Breast epithelium (tissue), 4 donors: ENCODE measurements at places on chromosomes 7 and 10. TPM values are rescaled to one million over a fixed set of nuclear protein-coding genes. Genes with fewer than 3 reads are reported as not detected.
A peak's percentile ranks its signal among the peaks of the same experiment; 100 is the strongest.

SUFU gene
- total RNA-seq: 9.1 TPM

DNA sequence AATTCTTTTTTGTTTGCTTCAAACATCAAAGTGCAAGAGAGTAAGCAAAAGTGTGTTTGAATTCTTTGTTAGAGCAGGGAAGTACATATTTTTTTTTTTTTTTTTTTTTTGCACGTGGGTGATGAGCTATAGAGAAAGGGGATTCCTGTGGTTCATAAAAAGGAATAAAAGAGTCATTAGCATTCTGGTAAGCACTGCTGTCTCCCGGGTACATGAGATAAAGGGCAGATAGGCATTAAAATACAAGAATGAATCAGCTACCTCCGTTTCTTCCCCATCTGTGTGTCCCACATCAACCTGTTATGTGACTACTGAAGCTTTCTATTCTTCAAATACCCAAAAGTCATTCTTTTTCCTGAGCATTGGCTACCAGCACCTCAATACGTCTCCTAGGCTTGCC, 102.4 kb upstream of the SEMA3D start:
- no peaks in the 10 kb centered on the region for H3K27me3 ChIP-seq
- H3K4me3 ChIP-seq: no peak overlapping the region
- DNase-seq: no peak
- H3K4me1 ChIP-seq: no peaks in the 10 kb centered on the region

DNA sequence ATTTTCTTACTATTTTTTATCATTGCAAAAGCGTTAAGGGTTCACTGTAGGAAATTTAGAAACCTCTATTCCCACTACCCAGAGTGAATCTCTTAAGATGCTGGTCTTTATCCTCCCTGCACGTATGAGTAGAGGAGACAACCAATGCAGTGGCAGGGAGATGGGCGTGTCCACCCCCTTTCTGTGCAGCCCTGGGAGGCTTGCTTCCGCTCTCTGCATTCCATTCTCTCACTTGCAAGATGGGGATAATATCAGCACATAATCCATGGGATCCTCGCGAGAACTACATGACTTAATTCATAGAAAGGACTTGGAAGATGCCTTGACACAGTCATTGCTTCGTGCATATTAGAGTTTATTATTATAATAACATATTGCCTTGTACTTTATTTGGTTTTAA, 196.2 kb downstream of the KLF6 start:
- H3K27me3 ChIP-seq: no peaks in the 10 kb centered on the region
- DNase-seq: no peak
- H3K36me3 ChIP-seq: no peaks in the 10 kb centered on the region
- no peaks in the 10 kb centered on the region for H3K4me1 ChIP-seq
- no peak overlapping the region for H3K27ac ChIP-seq

PRPS1L1 gene
- not detected for total RNA-seq

DNA sequence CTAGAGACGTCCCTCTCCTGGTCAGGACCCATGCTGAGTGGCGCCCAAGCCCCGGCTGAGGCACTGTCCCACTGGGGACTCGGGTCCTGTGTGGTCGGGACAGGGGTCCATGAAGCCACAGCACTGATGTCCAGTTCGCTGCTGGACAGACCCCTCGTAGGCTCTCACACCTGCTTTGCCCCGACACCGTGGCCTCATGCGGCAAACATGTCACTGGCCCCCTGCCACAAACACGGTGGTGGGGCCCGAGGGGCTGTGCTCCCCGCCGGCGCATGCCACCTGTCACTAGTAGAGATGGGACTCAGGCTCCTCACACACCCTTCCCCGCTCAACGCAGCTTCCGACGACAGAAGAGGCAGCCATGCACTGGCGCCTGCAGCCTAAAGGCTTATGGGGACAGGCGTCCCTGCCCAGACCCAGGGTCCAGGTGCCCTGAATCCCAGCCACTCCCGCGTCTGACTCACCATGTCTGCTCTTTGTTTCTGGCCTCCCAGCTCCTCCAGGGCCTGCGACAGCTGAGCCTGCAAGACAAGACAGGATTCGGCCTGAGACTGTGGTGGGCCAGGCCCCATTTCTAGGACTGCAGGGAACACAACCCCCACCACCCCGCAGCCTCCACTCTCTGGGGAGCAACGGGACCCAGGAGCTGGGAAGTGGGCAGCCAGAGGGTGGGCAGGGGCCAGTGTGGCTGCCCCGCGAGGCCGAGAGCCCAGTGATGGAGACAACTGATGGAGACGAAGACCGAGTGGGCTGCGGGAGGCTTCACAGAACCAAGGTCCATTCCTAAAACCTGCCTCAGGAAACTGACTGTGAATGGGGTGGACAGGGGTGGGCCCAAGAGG, 230.9 kb downstream of the MAD1L1 start:
- H3K4me1 ChIP-seq: no peaks in the 10 kb centered on the region
- H3K36me3 ChIP-seq: no peaks in the 10 kb centered on the region
- no peak overlapping the region for H3K4me3 ChIP-seq
- H3K27me3 ChIP-seq: no peaks in the 10 kb centered on the region

EPDR1 gene
- total RNA-seq: 37.8 TPM

DNA sequence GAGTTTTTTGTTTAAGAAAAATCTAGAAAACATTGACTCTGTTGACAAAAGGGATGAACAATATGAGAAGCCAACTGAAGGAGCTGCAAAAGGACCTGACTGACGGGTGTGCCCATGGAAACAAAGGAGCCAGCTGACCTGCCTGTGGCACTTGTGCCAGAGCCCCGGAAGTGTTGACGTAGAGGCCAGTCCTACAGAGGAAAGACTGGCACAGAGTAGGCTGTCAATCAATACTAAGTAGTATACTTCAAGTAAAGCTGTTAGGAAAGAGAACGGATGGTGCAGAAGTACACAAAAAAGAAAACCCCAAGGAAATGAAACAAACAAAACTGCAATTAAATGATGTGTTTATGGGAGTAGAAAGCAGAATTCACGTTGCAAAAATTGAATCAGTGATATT, 19.0 kb upstream of the ABI1 start:
- DNase-seq: peak; percentile 60
- H3K27ac ChIP-seq: no peak overlapping the region
- no peak overlapping the region for H3K4me3 ChIP-seq
- H3K27me3 ChIP-seq: peaks cover 6% of the 10 kb centered on the region
- no peaks in the 10 kb centered on the region for H3K36me3 ChIP-seq

CASP7 gene
- total RNA-seq: 27.2 TPM

- no peak for DNase-seq
- no peak overlapping the region for H3K4me3 ChIP-seq
- no peaks in the 10 kb centered on the region for H3K27me3 ChIP-seq
- no peak overlapping the region for H3K27ac ChIP-seq
Observed at GRCh38 chr10:44703241-44704155, 207.6 kb upstream of the TMEM72 start.

DNA sequence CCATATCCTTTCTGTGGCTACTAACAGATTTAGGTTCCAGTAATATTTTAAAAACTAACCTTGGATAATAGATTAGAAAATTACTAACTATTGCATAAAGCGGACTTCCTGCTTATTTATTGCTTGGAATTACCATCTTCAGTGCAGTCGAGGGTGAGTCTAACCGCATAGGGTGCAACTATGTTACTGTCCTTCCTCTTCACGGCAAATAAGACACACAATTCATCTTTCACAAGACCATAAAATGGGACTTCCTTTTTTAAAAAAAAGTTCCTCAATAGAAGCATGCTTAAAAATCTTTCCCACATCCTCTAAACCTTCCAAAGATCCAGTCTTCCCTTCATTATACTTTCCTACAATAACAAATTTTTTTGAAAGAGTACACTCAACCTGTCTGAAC, 2.1 kb downstream of the SLC25A40 start:
- DNase-seq: no peak
- peaks cover 10% of the 10 kb centered on the region for H3K4me1 ChIP-seq
- no peaks in the 10 kb centered on the region for H3K27me3 ChIP-seq
- no peak overlapping the region for H3K4me3 ChIP-seq
- H3K36me3 ChIP-seq: no peaks in the 10 kb centered on the region

- no peaks in the 10 kb centered on the region for H3K4me1 ChIP-seq
- no peak overlapping the region for H3K4me3 ChIP-seq
- no peaks in the 10 kb centered on the region for H3K27me3 ChIP-seq
- DNase-seq: no peak
Observed at GRCh38 chr10:50946991-50947781, 61.8 kb upstream of the A1CF start.

NKX1-2 gene
- total RNA-seq: 0.33 TPM

- DNase-seq: peak; percentile 72
- no peak overlapping the region for H3K4me3 ChIP-seq
- H3K27ac ChIP-seq: peak overlapping the region; percentile 72
- H3K36me3 ChIP-seq: no peaks in the 10 kb centered on the region
Observed at GRCh38 chr7:44072364-44073231, 7.2 kb upstream of the PGAM2 start.

- DNase-seq: peak; percentile 83
- no peak overlapping the region for H3K4me3 ChIP-seq
- no peaks in the 10 kb centered on the region for H3K36me3 ChIP-seq
Observed at GRCh38 chr7:7099584-7100014, 82.7 kb upstream of the C1GALT1 start.

AMPH gene
- 5.0 TPM for total RNA-seq

DNA sequence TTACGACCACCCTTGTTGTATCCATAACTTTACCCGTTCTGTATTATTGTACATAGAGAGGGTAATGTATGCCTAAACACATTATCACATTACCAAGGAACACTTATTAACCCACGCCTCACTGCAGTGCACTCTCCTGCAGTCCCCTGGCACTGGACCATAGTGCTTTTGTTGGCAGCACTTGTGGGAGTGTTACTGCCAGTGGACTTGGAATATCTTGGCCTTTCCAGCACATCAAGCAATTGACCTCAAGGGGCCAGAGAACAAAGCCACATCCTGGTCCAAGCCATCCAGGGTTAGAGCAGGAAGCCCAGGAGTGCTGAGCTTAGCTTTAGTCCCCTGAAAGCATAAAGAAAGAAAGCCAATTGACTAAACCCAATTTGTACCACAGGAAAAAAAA, 304.2 kb downstream of the PCDH15 start:
- no peak for DNase-seq
- H3K36me3 ChIP-seq: no peaks in the 10 kb centered on the region
- no peak overlapping the region for H3K4me3 ChIP-seq
- H3K27ac ChIP-seq: no peak overlapping the region

DNA sequence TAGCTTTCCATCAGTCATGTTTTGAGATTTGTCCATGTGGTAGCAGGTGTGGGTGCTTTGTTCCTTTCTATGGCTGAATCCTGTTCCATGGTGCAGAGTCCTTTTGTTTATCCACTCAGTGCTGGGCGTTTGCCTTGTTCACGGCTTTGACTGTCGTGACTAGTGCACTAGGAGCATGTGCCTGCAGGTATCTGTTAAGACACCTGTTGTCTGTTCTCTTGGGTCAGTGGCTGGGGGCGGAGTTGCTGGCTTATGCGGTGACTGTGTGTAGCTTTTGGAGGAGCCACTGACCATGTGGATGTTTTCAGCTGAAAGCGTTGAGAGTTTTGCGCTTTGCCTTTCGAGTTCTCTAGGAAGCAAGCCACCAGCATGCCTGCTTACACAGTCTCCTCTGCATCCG, 573.1 kb upstream of the FOXK1 start:
- H3K4me3 ChIP-seq: no peak overlapping the region
- no peak for DNase-seq
- no peak overlapping the region for H3K27ac ChIP-seq
- no peaks in the 10 kb centered on the region for H3K36me3 ChIP-seq
- H3K4me1 ChIP-seq: no peaks in the 10 kb centered on the region

GRCh38 chr7:116726713-116727431, 54.9 kb downstream of the MET start:
- H3K36me3 ChIP-seq: no peaks in the 10 kb centered on the region
- H3K27me3 ChIP-seq: no peaks in the 10 kb centered on the region
- no peak overlapping the region for H3K4me3 ChIP-seq

DNA sequence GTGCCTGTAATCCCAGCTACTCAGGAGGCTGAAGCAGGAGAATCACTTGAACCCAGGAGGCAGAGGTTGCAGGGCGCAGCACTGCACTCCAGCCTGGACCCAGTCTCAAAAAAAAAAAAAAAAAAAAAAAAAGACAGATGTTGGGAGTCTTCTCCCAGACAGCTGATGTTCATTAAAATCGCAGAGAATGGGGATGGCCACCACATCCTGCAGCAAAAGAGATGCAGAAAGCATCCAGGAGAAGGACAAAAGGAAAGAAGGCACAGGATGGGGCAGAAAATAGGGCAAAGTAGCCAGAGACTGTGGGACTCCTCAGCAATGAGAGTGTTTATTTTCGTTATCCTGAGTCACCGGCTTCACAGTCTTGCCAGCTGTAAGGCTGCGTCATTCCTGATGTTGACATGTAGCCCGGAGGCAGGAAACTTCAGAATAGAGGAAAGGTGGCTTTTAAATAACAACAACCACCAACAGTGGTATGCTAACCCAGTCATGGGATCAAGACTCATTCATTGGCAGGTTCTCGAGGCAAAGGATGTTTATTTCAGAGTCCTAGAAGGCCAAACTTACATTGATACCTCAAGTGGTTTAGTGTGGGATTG, 149.5 kb upstream of the SVIL start:
- DNase-seq: peak; percentile 90
- H3K4me1 ChIP-seq: no peaks in the 10 kb centered on the region
- no peaks in the 10 kb centered on the region for H3K36me3 ChIP-seq
- H3K27ac ChIP-seq: peak overlapping the region; percentile 78
- H3K4me3 ChIP-seq: no peak overlapping the region

RHOBTB1 gene
- 11.4 TPM for total RNA-seq

DNA sequence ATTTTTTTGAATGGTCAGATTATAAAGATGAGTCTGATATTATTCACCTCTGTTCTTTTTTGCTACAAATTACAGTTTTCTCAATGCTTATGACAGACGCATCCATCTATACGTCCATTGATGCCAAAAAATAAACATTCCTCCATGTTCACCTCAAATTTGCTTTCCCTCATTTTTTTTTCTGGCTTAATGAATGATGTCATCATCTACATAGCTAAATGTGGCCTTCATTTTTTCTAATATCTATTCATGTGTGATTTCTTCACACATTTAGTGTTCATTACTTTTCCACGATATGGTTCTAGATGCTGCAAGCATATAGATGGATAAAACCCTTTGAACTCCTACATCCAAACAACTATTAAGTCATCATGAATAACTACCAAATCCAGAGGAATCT, 163.1 kb downstream of the MAGI2 start:
- H3K27ac ChIP-seq: no peak overlapping the region
- H3K36me3 ChIP-seq: no peaks in the 10 kb centered on the region
- no peaks in the 10 kb centered on the region for H3K4me1 ChIP-seq
- no peaks in the 10 kb centered on the region for H3K27me3 ChIP-seq

DNA sequence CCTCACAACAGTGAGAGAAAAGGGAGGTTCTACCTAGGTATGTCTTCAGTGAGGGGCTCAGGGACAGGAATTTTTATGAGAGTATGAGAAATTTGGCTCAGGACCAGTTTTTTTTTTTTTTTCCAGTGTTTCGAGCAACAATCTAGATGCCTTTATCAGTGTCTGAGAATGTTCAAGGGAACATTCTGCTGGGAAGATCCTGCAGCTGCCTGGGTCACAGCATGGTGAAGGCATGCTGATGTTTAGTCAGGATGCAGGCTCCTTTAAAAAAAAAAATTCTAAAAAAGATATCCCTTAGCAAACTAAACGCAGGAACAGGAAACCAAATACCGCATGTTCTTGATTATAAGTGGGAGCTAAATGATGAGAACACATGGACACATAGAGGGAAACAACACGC, 31.0 kb downstream of the SBDS start:
- H3K4me3 ChIP-seq: no peak overlapping the region
- no peak for DNase-seq
- no peaks in the 10 kb centered on the region for H3K36me3 ChIP-seq
- H3K4me1 ChIP-seq: no peaks in the 10 kb centered on the region

GRCh38 chr7:103765901-103766300, 223.6 kb downstream of the RELN start:
- no peaks in the 10 kb centered on the region for H3K36me3 ChIP-seq
- H3K27ac ChIP-seq: no peak overlapping the region
- no peak overlapping the region for H3K4me3 ChIP-seq
- no peaks in the 10 kb centered on the region for H3K4me1 ChIP-seq
